T-cell (primary cell): ENCODE measurements at places on chromosomes 3 and 15. TPM values are rescaled to one million over a fixed set of nuclear protein-coding genes. Genes with fewer than 3 reads are reported as not detected.

DNA sequence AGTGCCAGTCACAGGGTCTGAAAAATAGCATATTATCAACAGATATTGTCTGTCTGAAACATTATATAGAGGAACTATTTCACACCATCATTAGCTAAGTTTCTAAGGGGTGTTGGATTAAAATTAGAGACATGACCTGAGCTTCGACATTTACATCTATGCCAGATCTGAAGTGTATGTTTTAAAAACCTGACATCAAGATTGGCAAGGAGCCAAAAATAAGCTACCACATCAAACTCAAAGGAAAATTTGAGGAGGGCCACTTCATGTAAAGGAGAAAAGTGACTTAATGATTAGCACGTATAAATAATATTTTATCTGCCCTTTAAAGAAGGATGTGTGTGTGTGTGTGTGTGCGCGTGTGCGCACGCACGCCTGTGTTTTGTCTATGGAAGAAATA is 752.0 kb upstream of the GRM7 start:
- no peak overlapping the region for H3K27ac ChIP-seq
- H3K27me3 ChIP-seq, result no peaks in the 10 kb centered on the region
- no peaks in the 10 kb centered on the region for H3K36me3 ChIP-seq
- no peaks in the 10 kb centered on the region for H3K4me1 ChIP-seq

- peaks cover 9% of the 10 kb centered on the region for H3K27me3 ChIP-seq
- DNase-seq, result no peak
- no peak overlapping the region for H3K4me3 ChIP-seq
- no peaks in the 10 kb centered on the region for H3K4me1 ChIP-seq
Observed at GRCh38 chr15:59738676-59739075, 49.6 kb upstream of the BNIP2 start.

SNX22 gene
- 0.73 TPM for total RNA-seq

DNA sequence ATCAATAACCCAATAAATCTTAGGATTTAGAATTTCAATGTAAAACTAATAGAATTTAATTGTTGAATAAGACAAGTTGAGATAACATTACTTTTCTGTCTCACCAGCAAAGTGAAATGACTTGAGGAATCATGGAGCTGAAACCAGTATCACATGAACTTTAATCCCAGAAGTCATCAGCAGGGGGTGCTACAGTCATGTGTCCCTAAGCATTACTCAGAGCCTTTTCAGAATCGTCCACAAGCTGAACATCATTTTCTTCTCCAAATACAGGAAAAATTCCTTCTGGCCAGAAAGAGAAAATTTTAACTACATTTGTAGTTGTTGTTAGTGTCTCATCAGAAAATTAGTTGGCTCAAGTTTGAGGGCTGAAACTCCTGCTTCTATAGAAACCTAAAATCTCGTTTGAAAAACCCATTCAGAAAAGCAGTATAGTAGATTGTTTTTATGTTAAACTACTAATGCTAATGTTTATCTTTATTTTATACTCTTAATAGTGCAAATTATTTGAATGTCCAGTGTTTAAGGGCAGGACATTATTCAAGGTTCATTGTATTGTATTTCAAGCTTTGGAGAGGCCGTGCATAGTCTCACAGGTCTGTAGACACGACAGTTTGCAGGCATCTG is 384.1 kb downstream of the PLOD2 start:
- no peaks in the 10 kb centered on the region for H3K36me3 ChIP-seq
- H3K4me1 ChIP-seq, result no peaks in the 10 kb centered on the region
- no peaks in the 10 kb centered on the region for H3K27me3 ChIP-seq

GRCh38 chr3:9195390-9195789 is 54.1 kb downstream of the SRGAP3 start:
- no peak for DNase-seq
- no peaks in the 10 kb centered on the region for H3K4me1 ChIP-seq
- H3K27ac ChIP-seq, result no peak overlapping the region
- peaks cover 3% of the 10 kb centered on the region for H3K27me3 ChIP-seq
- H3K4me3 ChIP-seq, result no peak overlapping the region
- H3K36me3 ChIP-seq, result no peaks in the 10 kb centered on the region

GRCh38 chr3:98057631-98058030 is 22.5 kb upstream of the GABRR3 start:
- no peaks in the 10 kb centered on the region for H3K36me3 ChIP-seq
- H3K4me3 ChIP-seq, result no peak overlapping the region
- no peak overlapping the region for H3K27ac ChIP-seq

GRCh38 chr3:149971403-149972075 is 844 bp upstream of the PFN2 start:
- DNase-seq, result no peak
- peaks cover 5% of the 10 kb centered on the region for H3K27me3 ChIP-seq
- no peak overlapping the region for H3K27ac ChIP-seq

GRCh38 chr15:74302821-74303359 is 64.6 kb downstream of the CYP11A1 start:
- H3K27ac ChIP-seq, result no peak overlapping the region
- no peaks in the 10 kb centered on the region for H3K4me1 ChIP-seq
- peak; percentile 29 for DNase-seq
- no peak overlapping the region for H3K4me3 ChIP-seq

GRCh38 chr3:167675848-167676247 is 22.1 kb upstream of the WDR49 start:
- no peaks in the 10 kb centered on the region for H3K4me1 ChIP-seq
- H3K36me3 ChIP-seq, result peaks cover 25% of the 10 kb centered on the region
- H3K4me3 ChIP-seq, result no peak overlapping the region
- H3K27me3 ChIP-seq, result no peaks in the 10 kb centered on the region
- DNase-seq, result no peak

RARB gene
- total RNA-seq, result not detected

GOLGA8M gene
- total RNA-seq, result 2.2 TPM

RHOV gene
- total RNA-seq, result not detected

GRCh38 chr15:80531796-80532195 is 127.6 kb downstream of the ARNT2 start:
- H3K4me3 ChIP-seq, result no peak overlapping the region
- H3K4me1 ChIP-seq, result no peaks in the 10 kb centered on the region
- no peak for DNase-seq

RGMA gene
- not detected for total RNA-seq

GRCh38 chr15:101127506-101128076 is 124.3 kb downstream of the CHSY1 start:
- H3K4me3 ChIP-seq, result peak overlapping the region; percentile 13
- H3K4me1 ChIP-seq, result peaks cover 12% of the 10 kb centered on the region
- DNase-seq, result no peak
- H3K36me3 ChIP-seq, result no peaks in the 10 kb centered on the region
- no peaks in the 10 kb centered on the region for H3K27me3 ChIP-seq

- H3K27me3 ChIP-seq, result no peaks in the 10 kb centered on the region
- no peak overlapping the region for H3K27ac ChIP-seq
- H3K36me3 ChIP-seq, result no peaks in the 10 kb centered on the region
- H3K4me3 ChIP-seq, result no peak overlapping the region
- no peaks in the 10 kb centered on the region for H3K4me1 ChIP-seq
Observed at GRCh38 chr3:108472001-108472591, 38.3 kb downstream of the MYH15 start.

ST3GAL6 gene
- total RNA-seq, result 1.0 TPM

DNA sequence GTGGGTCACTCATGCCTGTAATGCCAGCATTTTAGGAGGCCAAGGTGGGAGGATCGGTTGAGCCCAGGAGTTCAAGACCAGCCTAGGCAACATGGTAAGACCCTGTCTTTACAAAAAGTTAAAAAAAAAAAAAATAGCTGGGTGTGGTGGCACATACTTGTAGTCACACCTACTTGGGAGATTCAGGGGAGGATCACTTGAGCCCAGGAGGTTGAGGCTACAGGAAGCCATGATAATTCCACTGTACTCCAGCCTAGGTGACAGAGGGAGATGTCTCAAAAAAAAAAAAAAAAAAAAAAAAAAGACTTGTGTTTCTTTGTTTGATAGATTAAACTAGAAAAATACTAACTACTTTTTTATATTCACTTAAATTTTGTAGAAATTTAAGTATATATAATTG is 14.6 kb downstream of the RAB7A start:
- DNase-seq, result no peak
- no peak overlapping the region for H3K27ac ChIP-seq
- peaks cover 25% of the 10 kb centered on the region for H3K36me3 ChIP-seq
- no peak overlapping the region for H3K4me3 ChIP-seq
- peaks cover 26% of the 10 kb centered on the region for H3K4me1 ChIP-seq
- H3K27me3 ChIP-seq, result no peaks in the 10 kb centered on the region

DNA sequence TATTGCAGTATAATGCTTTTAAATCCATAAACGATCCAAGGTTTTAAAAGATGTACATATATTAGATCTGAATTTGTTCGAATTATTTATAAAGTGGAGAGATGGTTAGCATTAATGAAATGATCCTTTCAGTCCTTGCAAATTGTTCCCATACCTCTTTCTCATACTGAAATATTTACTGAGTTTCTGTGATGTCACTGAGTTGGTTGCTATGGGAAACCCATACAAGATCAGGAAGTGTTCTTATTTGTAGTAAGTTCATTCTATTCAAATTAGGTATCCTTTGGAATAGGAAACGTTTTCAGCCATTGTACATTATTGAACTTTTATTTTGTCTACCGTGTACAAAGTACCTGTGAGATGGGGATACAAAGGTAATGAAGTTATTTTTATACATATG is 73.2 kb upstream of the CHL1 start:
- no peaks in the 10 kb centered on the region for H3K27me3 ChIP-seq
- no peak for DNase-seq
- no peaks in the 10 kb centered on the region for H3K36me3 ChIP-seq
- H3K27ac ChIP-seq, result no peak overlapping the region
- no peaks in the 10 kb centered on the region for H3K4me1 ChIP-seq

- H3K4me3 ChIP-seq, result peak overlapping the region; percentile 23
- no peak overlapping the region for H3K27ac ChIP-seq
- H3K36me3 ChIP-seq, result no peaks in the 10 kb centered on the region
- no peaks in the 10 kb centered on the region for H3K27me3 ChIP-seq
- no peak for DNase-seq
Observed at GRCh38 chr15:57591237-57591821, 375 bp upstream of the MYZAP start.

DNA sequence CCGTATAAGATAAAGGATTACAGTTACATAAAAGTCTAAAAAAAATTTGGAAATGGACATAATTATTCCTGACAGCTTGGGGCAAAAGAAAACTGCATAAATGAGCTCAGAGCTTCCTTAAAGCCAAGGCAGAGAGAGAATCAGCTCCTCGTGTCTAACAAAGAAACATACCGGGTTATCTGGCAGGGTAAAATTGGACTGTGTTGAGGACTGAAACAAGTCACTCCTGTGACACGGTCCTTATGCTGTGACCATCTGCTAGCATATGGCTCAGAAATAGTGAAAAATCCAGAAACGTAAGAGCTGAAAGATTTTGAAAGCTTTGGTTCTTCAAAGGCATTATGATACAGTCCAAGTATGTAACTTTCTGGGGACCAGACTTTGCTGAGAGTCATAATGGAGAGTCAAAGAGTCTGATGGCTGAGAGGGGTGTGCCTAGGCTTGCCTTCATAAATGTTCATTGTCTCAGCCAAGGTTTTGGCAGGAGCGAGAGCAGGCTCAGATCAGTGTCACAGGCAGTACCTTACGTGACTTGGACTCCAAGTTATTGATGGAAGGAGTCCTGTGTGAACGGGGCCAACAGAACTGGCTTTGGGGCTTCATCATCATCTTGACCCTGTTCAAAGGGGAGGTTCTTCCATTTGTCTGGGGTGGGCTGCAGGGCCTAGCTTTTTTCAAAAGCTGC is 12.5 kb downstream of the MAP6D1 start:
- no peaks in the 10 kb centered on the region for H3K27me3 ChIP-seq
- H3K36me3 ChIP-seq, result peaks cover 20% of the 10 kb centered on the region
- DNase-seq, result no peak
- H3K4me3 ChIP-seq, result no peak overlapping the region
- H3K4me1 ChIP-seq, result peaks cover 20% of the 10 kb centered on the region

GRCh38 chr15:66953523-66954229 is 111.7 kb upstream of the SMAD3 start:
- peaks cover 5% of the 10 kb centered on the region for H3K27me3 ChIP-seq
- no peak for DNase-seq
- H3K4me3 ChIP-seq, result no peak overlapping the region
- H3K36me3 ChIP-seq, result no peaks in the 10 kb centered on the region
- H3K4me1 ChIP-seq, result no peaks in the 10 kb centered on the region

GRCh38 chr3:103440539-103441203 is 1005.9 kb downstream of the ZPLD1 start:
- H3K4me3 ChIP-seq, result no peak overlapping the region
- H3K4me1 ChIP-seq, result no peaks in the 10 kb centered on the region
- no peak for DNase-seq
- no peak overlapping the region for H3K27ac ChIP-seq
- no peaks in the 10 kb centered on the region for H3K36me3 ChIP-seq
- H3K27me3 ChIP-seq, result no peaks in the 10 kb centered on the region

DNA sequence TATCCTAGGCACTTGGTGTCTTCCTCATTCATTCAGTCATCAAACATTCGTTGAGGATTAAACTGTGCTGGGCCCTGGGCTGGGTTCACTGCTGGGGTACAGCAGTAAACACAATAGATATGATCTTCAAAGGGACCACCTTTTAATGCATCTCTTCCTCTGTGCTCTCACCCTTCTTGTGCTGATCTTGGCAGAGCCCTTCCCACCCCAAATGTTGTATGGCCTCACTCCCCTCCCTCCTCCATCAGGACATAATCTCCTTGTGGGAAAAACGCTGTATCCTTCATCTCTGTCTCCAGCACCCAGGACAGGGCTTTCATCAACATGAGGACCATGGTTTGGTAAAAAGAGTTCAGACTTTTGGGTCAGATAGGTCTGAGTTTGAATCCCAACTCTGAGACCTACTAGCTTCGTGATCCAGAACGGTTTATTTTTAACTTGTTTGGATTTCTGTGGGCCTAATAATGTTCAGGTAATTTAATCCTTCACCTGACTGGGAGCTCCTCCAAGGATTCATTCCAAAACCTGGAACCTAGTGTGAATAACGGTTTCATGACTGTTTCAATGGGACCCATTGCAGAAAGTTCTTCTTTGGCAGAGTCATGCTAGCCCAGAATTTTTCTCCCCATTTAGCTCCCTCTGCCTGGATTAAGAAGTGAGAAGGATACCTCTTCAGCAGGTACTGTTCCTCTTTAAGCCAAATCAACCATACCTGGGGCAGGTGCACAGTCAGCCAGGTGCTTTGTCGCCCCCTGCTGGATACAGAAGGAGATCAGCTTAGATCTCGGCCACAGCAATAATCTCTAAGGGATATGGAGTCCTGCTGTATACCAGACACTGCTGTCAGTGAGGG is 5.2 kb upstream of the WNT7A start:
- no peak overlapping the region for H3K4me3 ChIP-seq
- no peak overlapping the region for H3K27ac ChIP-seq
- DNase-seq, result peak; percentile 62
- peaks cover 8% of the 10 kb centered on the region for H3K27me3 ChIP-seq

SYNPR gene
- total RNA-seq, result not detected

- no peaks in the 10 kb centered on the region for H3K4me1 ChIP-seq
- H3K27me3 ChIP-seq, result peaks cover 5% of the 10 kb centered on the region
- no peak overlapping the region for H3K27ac ChIP-seq
Observed at GRCh38 chr15:93524432-93524831, 435.4 kb upstream of the RGMA start.

OCA2 gene
- not detected for total RNA-seq

HCLS1 gene
- total RNA-seq, result 280 TPM

DNA sequence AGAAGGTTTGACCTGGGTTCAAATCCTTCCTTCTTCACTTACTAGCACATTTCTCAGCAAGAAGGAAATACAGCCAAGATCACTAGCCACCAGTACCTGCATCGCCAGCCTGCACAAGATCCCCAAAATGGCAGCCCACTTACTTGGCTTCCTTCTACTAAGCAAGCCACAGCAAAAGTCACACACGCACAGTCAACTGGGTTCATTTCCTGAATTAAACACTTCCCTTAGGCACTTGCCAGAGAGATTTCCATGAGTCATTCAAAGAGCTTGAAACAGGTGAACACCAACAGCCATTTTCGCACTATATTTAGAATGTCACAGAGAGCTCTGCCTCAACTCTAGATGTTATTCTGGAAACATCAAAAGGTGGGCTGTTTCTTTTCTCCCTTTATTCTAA is 42.6 kb downstream of the MGLL start:
- DNase-seq, result no peak
- no peak overlapping the region for H3K4me3 ChIP-seq
- H3K27ac ChIP-seq, result no peak overlapping the region
- H3K4me1 ChIP-seq, result no peaks in the 10 kb centered on the region
- H3K27me3 ChIP-seq, result peaks cover 12% of the 10 kb centered on the region
- no peaks in the 10 kb centered on the region for H3K36me3 ChIP-seq
